ENCODE measurements at places on chromosomes 2 and 18. TPM values are rescaled to one million over a fixed set of nuclear protein-coding genes. Genes with fewer than 3 reads are reported as not detected.
A peak's percentile ranks its signal among the peaks of the same experiment; 100 is the strongest.

The ATP6V1B1 gene
- total RNA-seq = not detected

GRCh38 chr2:185502351-185502750 lies 236.3 kb upstream of the FSIP2 start:
- DNase-seq = no peak

- peak; percentile 21 for DNase-seq
Observed at GRCh38 chr2:53969285-53969967, 1.4 kb downstream of the PSME4 start.

- DNase-seq = no peak
Observed at GRCh38 chr2:203820969-203821368, 46.6 kb upstream of the CTLA4 start.

- no peak for DNase-seq
Observed at GRCh38 chr18:24534737-24535136, 74.3 kb downstream of the HRH4 start.

DNA sequence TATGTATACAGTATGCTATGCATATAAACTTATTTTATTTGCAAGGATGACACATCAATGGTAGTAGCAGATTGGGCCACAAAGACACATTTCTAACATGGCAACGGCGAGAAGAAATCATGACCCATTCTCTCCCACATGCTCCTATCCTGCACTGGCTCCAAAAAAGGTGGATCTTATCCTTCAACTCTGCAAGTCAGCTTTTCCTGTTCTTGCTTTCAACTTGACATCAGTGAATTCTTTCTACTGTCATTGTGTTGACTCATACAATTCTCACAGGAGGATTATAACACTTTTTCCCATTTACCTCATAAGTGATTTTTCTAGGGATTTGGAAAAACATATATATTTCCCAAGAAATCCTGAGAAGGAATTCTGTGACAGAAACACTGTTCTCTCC lies 53.1 kb downstream of the ACVR1 start:
- DNase-seq = no peak

- DNase-seq = no peak
Observed at GRCh38 chr2:103773884-103774283, 1012.1 kb downstream of the TMEM182 start.

- no peak for DNase-seq
Observed at GRCh38 chr2:8442833-8443486, 238.9 kb upstream of the ID2 start.

Measured in Calu3 (cell line).